NCI-H524 treated with DMSO at 0.1 percent for 48 hours (cell line): ENCODE measurements at places on chromosomes 7 and 10.
A peak's percentile ranks its signal among the peaks of the same experiment; 100 is the strongest.

- DNase-seq, result no peak
Measured at GRCh38 chr7:70285187-70285586, 686.9 kb downstream of the AUTS2 start.

GRCh38 chr10:6811153-6811552 is 231.1 kb upstream of the PRKCQ start:
- no peak for DNase-seq

DNA sequence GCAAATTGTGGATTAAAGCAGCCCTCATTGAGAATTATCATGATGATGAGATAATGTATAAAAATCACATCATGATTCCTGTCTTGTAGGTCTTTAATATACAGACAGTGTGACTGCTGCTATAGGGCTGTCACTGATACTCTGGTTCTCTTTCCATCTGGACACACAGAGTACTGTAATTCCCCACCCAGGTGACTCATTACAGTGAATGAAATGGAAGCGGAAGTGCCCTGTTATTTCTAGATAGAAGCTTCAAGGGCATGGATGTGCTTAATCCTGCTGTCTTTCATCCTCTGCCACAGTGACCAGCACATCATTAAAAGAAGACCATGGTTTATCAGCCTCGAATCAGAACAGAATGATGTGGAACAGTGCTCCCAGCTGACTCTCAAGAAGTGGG is 1234.0 kb downstream of the SORCS3 start:
- no peak for DNase-seq

DNA sequence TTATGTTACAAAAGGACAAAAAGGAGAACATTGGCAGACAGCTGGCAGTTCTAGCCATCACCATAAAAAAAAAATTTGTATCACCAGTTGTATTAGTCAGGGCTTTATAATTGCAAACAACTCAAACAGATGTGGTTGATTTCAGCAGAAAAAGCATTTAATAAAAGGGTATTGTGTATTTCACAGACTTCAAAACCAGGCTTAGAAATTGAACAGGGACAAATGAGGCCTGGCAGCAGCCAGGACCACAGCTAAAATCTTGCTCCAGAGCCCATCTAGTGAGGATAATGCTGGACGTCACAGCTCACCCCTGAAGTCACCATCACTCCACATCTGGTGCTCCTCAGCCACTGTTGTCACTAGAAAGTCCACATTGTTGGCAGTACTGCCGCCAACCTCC is 52.9 kb upstream of the CALD1 start:
- DNase-seq, result no peak

- no peak for DNase-seq
Measured at GRCh38 chr10:103812432-103812831, 42.9 kb downstream of the SH3PXD2A start.

DNA sequence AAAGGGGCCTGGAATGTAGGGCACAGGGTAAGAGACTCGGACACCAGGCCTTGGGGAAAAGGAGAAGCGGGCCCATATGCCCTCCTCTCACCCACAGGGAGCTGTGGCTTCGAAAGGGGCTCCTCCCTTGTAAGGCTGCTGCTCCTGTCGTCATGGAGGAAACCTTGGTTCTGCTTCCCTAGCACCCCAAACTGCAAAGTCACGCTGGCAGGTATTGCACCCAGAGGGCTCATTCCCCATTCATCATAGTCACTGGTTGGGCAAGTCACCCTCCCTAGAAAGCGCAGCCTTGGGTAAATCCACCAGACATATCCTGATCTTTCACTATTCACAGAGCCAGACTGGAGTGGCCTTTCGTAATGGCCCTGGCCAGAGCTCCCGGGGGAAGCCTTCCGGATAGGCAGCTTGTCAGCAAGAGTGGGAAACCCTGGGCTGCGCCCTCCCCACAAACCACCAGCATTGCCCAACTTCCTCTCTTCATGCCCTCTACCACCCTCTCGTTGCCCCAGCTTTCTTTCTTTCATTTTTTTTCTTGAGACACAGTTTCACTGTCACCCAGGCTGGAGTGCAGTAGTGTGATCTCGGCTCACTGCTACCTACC is 121.0 kb downstream of the HIP1 start:
- no peak for DNase-seq

GRCh38 chr7:114356133-114356532 is 58.5 kb upstream of the FOXP2 start:
- no peak for DNase-seq

DNA sequence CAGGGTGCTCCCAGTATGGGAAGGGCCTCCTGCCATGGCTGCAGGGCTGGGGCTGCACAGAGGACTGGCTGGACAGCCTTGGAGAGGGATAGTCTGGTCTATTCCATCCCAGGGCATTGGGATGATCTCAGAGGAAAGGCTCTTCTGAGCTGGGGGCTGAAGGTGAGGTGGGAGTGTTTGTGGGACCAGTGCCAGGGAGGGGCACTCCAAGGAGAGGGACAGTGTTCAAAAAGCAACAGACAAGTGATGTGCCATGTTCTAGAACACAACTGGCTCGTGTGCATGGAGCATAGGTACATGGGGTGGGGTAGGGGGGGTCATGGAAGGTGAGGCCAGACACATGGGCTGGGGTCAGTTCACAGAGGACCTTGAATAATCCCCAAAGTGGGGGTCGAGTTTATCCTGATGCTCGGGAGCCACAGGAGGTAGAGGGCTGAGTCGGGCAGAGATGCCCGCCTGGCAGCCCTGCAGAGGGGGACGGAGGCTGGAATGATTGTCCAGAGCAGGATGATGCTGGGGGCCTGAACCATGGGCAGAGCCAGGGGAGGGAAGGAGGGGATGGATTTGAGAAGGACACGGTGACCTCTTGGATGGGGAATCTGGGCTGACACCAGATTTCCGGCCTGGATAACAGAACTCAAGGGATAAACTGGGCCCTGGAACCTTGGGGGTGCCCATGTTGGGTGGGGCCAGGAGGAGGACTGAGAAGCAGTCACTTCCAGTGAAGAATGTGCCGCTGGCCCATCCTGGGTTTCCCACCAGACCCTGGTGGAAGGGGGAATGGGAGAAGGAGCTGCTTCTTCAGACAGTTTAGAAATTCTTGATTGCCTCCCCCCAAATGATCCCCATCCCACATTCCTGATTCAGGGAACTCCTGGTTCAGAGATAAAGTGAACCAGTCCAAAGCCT is 50.4 kb downstream of the NEURL1 start:
- no peak for DNase-seq

- no peak for DNase-seq
Measured at GRCh38 chr10:117568334-117568733, 25.8 kb downstream of the EMX2 start.

GRCh38 chr10:75396631-75397495 is 4.7 kb downstream of the ZNF503 start:
- no peak for DNase-seq

- no peak for DNase-seq
Measured at GRCh38 chr7:98841179-98841997, 28.4 kb downstream of the TMEM130 start.

DNA sequence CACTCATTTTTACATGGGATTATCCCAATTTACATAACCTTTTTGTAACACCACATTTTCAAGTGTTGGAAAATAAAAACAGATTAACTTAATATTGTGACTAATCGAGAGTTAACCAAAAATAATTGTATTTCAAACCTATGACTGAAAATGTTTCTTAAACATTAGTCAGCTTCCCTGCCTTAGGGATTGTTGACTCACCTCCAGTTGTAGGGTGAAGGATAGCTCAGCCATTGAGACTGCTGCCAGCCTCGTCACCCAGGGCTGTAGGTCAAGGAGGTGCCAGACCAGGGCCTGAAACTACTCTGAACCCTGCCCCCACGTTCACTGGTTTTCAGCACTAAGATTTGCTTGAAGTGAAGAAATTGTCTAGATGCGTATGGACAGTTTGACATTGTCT is 351.2 kb downstream of the GFRA1 start:
- DNase-seq, result no peak

DNA sequence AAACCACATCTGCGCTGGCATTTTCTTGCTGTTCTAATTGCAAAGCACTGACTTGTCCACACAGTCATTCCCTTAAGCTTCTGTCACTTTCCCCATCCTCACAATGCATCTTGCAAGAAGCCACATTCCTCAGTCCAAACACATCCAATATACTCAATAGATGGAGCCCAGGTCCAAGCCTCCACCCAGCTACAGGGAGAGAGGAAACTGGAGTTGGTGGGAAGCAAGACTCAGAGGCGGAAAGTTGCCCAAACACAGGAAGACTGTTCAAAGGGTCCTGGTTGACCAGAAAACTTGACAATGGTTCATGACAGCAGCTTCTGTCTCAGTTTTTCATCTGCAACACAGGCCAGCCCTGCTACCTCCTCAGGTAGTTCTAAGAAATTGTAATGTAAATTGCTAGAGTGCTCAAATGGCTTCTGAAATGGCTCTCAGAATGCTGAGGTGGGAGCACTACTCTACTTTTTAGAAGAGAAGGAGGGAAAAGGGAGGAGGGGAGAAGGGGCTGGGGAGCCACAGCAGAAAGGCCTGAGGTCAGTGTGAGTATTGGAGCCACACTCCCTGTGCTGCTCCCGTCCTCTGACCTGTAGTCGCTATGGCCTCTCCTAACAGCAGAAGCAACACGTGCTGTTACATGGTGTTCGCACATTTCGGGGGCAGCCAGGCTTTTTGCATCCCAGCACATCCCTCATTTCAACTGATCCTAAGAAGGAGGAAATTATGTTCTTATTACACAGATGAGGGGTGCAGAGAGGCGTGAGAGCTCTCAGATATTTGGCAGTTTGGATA is 46.9 kb upstream of the GPR26 start:
- no peak for DNase-seq

- DNase-seq, result no peak
Measured at GRCh38 chr7:51611937-51612336, 295.3 kb upstream of the COBL start.

DNA sequence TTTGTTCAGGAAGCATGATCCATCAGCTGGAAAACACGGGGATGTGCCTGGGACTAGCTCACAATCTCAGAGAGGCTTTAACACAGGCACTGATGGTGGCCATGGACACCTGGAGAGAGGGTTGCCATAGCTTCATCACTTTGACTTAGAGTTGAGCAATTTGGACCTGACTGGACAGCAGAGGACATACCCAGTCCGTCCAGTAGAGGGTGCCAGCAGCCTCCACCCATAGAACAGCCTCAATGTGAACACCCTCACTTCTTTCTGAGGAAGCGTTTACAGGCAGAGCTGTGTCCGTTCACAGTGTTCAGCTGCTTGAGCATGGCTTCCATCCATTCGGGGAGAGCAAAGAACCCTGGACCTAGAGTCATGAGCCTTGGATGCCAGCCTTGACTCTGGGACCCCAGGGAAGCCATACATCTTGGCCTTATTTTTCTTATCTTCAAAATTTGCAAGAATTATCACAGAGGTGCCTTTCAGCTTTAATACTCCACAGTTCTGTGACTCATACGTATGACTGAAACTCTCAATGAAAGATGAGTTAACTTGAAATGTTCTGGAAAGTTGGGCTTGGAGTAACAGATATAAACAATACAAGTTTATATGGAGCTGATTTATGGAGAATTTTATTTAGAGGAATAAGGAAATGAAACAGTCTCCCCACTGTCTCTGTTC is 302.9 kb upstream of the PODXL start:
- DNase-seq, result peak; percentile 7

DNA sequence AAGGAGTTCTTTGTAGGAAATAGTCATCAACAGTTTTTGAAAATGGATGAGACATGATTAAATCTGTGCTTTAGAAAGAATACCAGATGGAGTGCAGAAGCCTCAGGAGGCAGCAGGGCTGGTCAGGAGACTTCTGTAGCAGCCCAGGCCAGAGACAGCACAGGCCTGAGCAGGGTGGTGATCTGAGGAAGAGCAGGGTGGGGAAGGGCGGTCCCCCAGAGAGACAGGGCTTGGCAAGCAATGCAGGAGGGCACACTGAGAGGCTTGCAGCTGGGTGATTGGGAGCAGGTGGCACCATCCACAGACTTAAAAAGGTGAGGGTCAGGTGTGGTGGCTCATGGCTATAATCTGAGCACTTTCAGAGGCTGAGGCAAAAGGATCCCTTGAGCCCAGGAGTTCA is 4.3 kb upstream of the SMKR1 start:
- no peak for DNase-seq

DNA sequence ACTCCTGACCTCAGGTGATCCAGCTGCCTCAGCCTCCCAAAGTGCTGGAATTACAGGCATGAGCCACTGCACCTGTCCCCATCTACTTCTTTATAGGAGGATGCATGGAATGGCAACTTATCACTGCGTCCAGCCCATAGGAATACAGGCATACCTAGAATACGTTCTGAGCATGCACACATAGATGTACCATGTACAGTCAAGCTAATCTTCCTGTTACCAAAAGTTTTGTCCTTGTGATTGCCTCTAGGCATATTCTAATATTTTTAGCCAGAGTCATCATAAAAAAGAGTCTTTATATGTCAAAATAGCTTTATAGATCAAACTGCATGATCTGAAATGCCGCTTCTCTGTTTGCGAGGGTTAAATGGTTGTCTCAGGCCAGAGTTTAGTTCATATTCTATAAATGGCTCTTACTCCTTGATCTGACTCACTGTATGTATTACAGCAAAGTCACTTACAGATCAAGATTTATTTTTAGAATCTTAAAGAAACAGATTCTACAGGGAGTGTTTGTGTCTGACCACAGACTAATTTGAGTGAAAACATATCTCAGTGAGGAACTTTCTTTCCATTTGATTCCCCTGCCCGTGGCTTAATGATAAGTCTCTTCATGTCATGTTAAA is 210.9 kb downstream of the CREB5 start:
- DNase-seq, result no peak

DNA sequence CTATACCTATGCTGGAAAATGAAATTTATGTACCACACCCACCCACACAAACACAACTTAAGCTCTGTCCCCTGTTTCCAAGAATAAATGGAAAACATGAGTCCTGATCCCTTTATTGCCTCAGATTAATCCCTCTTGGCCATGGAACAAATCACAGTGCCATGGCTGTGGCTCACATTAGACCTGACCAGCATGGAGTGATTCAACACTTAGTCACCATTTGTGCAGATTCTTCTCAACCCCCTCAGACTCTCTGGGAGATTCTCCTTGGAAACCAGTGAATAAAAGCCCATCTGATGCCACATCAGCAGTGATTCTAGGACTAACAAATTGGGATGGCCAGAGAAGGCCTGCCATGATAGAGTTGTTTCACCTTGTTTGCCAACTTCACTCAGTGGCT is 204.4 kb upstream of the TMEM72 start:
- DNase-seq, result no peak
